ENCODE measurements at places on chromosomes 2 and 18. TPM values are rescaled to one million over a fixed set of nuclear protein-coding genes. Genes with fewer than 3 reads are reported as not detected.
A peak's percentile ranks its signal among the peaks of the same experiment; 100 is the strongest.

- peak; percentile 72 for DNase-seq
Observed at GRCh38 chr18:12606592-12607315, 51.2 kb downstream of the SPIRE1 start.

DNA sequence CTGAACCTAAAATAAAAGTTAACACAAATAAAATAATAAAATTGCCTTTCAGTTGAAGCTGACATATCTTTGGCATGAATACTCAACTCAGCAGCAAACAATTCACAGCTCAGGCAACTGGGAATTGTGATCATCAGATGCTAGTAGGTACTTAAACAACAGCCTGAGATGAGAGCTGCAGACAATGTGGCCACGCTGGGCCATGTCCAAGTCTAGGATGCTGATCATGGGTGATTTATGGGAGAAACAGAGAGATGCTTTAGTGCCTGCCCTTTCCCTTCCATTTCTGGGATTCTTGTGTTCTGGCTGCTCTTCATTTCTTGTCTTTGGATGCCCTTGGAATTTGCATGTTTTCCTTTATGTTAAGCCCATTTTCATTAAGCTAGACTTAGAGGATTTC, 212.4 kb upstream of the CWC22 start:
- peak; percentile 82 for DNase-seq

DNA sequence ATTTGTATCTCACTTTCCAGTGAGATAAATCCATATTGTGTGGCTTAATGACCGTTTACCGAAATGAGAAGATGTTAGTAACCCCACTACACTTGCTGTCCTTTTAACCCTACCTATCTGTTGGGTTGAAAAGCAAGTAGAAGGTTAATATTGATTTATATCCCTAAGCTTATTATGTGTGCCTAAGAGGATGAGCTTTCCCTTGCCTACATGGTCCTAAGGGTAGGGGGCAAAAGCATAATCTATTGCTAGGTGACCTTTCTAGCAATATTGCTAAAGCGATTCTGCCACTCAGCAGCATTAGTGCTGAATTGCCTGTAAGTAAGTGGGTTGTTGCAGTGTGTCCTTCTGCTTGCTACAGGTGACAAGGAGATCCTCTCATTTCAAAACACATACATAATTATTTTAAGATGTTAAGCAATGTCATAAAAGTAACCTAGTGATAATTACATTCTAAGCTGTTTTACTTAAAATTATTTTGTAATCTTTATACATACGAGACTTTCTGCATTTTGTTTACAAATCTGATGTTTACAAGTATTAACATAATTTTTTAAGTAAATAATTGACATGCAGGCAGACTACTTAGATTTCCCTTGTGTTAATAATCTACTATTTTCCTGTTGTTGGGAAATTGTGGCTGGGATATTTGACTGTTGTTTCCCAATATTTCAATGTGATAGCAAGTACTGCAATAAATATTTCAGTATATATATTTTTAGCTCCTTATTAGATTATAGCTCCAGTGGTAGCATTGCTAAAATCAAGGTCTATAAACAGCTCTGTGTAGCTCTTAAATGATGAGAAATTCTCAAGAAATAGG, 49.1 kb upstream of the CABYR start:
- no peak for DNase-seq

DNA sequence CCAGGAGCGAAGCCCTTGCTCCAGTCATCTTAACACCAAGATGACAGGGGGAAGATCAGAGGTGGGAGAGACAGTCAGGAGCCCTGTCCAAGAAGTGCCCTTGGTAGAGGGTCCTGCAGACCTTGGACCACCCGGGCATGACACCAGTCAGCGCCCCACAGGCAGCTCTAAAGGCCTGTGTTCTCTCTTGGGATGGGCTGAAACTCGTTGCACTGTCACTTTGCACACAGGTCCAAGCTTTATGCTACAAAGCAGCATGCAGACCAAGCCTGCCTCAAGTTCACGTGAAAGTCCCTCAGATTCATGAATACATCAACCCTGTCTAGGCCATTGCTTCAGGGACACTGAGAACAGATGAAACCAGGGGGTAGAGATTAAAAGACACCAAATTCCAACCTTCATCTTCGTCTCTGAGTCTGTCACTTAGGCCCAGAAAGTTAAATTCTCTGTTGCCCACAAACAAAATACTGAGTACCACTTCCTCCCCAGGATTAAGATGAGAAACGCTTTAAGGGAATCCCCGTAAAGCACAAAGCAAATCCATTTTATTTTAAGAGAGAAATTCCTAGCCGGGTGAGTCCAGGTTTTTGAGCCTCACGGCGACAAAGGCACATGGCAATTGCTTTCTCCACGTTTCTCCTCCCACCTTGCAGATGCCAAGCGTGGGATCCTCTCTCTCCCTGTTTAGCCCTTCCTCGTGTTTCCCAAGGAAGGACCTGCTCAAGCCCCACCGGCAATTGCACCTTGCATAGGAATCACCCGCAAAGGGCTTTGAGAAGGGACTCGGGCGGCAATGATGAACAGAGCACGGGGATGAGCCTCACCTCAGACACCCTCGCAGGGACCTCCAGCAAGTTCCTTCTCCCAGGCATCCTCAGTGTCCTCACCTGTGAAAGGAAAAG, 75.0 kb upstream of the ID2 start:
- no peak for DNase-seq

Gene PARD6G
- total RNA-seq: 26.9 TPM

Gene GMPPA
- total RNA-seq: 55.3 TPM

- DNase-seq: no peak
Observed at GRCh38 chr2:54237428-54237827, 18.6 kb downstream of the TSPYL6 start.

GRCh38 chr18:31819106-31819924, 58.6 kb upstream of the SLC25A52 start:
- DNase-seq: peak; percentile 14

- no peak for DNase-seq
Observed at GRCh38 chr2:217288472-217289063, 428.7 kb upstream of the TNP1 start.

GRCh38 chr2:240957656-240958365, 40.6 kb upstream of the SNED1 start:
- no peak for DNase-seq

Gene ALPI
- total RNA-seq: not detected

DNA sequence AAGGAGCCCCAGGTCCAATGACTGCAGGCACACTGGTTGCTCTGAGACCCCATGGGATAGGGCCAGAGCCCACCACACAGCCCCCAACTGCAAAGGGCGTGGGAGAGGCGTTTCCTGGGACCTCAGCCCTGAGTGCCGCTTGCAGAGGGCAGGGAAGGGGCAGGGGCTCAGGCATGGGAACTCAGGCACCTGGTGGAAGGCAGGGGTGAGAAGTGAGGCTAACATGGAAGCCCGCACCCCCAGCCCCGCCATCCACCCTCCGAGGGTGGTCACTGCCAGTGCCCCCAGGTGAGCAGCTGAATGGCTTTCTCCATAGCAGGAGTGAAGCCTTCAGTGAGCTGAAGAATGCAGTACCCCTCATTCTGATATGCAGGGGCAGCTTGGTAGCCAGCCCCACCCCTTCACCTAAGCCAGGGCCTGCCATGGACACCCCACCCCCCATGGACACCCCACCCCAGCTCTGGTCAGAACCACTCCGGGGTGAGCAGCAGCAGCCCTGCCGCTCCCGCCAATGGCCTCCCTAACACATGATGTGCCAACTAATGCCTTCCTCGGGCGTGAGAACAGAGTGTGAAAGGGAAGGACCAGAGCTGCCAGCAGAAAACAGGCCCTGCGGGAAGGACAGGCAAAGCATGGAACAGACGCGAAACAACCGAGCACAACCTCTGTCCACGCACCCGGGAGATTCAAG, 6.6 kb downstream of the KIF1A start:
- DNase-seq: no peak

GRCh38 chr2:23361152-23361551, 23.8 kb upstream of the KLHL29 start:
- DNase-seq: no peak

Gene EML6
- 0.23 TPM for total RNA-seq

Gene KLHL29
- total RNA-seq: 4.8 TPM

Gene UBXN2A
- total RNA-seq: 19.9 TPM

- DNase-seq: no peak
Observed at GRCh38 chr2:218028562-218029348, 26.0 kb upstream of the TNS1 start.

DNA sequence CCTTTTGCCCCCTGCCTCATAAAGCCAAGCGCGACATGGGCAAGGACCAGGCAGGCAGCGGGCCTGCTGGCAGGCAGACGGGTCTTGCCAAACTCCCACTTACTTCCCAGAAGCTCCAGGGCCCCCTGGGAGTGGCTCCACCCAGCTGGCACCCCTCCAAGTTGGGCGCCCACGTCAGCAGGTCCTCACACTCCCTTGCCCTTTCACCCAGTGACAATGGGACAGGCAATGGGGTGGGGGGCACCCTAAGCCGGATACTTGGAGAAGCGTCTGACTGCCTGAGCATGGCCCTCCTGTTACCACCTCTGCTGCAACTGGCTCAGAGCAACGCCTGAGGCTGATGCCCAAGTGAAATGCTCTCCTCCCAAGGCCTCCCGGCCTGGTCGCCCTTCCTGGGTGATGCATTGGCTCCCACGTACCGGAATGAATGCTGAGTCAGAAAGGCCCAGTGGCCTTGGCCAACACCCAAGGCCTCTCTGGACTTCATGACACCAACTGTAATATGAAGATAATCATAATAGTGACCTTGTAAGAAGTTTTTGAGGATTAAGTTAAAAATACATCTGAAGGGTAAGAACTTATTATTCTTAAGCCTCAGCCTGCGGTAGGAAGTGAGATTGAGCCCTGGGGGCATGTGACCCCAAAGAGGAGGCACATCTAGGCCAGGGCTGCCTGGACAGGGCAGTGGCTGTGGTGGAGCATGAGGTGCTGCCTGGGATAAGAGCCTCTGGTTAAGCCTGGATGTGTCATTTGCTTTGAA, 31.6 kb downstream of the KCNK3 start:
- peak; percentile 78 for DNase-seq

Gene PLCL1
- 0.84 TPM for total RNA-seq

DNA sequence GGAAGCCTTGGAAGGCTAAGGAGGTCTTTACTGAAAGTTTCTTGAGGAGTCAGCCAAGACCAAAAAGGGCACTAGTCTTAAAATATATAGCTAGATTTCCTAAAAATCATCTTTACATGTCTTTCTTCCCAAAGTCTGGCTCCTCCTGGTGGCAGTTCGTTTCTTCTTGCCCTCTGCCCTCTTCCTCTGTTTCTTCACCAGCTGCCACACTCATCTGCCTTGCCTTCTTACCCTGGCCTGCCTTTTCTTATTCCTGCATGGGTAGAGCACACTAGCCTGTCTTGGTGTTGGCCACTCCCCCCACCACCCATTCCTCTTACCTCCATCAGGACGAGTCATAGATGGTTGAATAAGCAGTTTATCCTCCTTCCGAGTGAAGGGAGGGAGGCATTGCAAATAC, 129.8 kb downstream of the RAPGEF4 start:
- DNase-seq: no peak

- peak; percentile 93 for DNase-seq
Observed at GRCh38 chr18:39647627-39648534, 2082.3 kb upstream of the CELF4 start.

DNA sequence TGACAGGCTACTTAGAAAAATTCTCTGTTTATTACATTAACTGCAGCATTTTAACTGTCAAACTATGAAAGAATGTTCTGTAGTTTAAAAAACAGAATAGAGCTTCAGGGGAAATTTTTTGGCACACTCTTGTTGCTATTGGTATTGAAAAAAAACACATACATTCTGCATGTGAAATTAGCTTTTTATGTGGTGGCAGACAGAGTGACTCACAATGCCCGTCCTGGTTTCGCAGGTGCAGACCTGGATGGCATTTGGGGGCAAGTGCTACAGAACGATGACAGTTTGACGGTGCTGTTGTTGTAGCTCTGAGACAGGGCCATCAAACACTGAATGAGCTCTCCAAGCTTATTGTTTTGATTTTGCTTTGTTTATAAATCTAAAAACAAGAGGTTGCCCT, 105.0 kb upstream of the MAP3K20 start:
- DNase-seq: no peak

Gene TMEFF2
- 0.41 TPM for total RNA-seq

DNA sequence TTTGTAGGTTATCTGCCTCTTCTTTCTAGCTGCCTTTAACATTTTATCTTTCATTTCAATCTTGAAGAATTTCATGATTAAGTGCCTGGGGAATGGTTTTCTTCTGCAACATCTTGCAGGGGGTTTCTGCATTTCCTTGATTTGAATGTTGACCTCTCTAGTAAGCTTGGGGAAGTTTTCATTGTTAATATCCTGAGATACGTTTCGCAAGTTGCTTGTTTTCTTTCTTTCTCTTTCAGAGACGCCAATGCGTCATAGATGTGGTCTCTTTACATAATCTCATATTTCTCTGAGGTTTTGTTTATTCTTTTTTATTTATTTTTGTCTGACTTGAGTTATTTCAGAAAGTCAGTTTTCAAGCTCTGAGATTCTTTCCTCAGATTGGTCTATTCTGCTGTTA, 225.7 kb downstream of the XIRP2 start:
- peak; percentile 10 for DNase-seq

DNA sequence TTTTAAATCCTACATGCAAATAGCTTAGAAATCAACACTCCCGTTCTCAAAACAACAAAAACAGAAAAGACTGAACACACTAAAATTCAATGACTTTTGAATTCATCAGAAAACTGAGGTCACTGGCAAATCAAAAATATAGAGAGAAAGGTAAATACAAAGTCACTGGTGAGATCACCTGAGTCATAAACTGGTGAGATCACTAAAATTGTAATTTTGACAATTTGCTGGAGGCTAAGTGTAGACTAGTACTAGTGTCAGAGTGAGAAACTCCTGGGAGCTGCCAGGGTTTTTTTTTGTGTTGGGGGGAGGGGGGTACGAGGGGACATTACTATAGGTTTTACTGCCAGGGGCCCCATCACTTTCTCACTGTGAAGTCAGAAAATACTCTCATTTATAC, 1876.0 kb upstream of the CELF4 start:
- no peak for DNase-seq

GRCh38 chr2:54572636-54573536, 116.8 kb downstream of the SPTBN1 start:
- DNase-seq: peak; percentile 92

- DNase-seq: no peak
Observed at GRCh38 chr2:69975136-69975852, 13.9 kb upstream of the ASPRV1 start.

GRCh38 chr2:71607151-71607889, 154.0 kb downstream of the DYSF start:
- DNase-seq: no peak
